Esophagus squamous epithelium (tissue), 5 donors: ENCODE measurements at places on chromosomes 13 and 19.

GRCh38 chr13:77833331-77833863 lies 85.2 kb downstream of the EDNRB start:
- no peak for DNase-seq

- DNase-seq = peak; percentile 33
Observed at GRCh38 chr19:20237773-20238623, 71.0 kb downstream of the ZNF486 start.

- no peak for DNase-seq
Observed at GRCh38 chr13:98972627-98973026, 5.2 kb downstream of the DOCK9 start.

GRCh38 chr19:53982611-53983010 lies 8.8 kb upstream of the CACNG6 start:
- no peak for DNase-seq

GRCh38 chr19:9009935-9010651 lies at the start of gene MUC16:
Gene MUC16, minus strand, starts transcription at chr19:9010409.
- DNase-seq = no peak

DNA sequence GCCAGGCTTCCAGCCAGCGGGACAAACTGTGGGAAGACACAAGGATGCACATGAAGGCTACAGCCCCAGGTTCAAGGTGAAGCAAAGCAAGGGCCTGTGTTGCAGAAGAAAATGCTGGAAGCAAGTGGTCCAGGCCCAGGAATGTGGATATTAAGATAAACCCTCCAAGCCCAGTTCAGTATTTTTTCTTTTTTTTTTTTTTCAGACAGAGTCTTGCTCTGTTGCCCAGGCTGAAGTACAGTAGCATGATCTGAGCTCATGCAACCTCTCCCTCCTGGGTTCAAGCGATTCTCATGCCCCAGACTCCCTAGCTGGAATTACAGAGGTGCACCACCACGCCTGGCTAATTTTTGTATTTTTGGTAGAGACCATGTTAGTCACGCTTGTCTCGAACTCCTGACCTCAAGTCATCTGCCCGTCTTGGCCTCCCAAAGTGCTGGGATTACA lies 4.4 kb downstream of the PRDX2 start:
- no peak for DNase-seq

- DNase-seq = no peak
Observed at GRCh38 chr13:23552661-23553060, 17.6 kb upstream of the TNFRSF19 start.

- no peak for DNase-seq
Observed at GRCh38 chr19:34237283-34237682, 17.1 kb upstream of the GARRE1 start.

DNA sequence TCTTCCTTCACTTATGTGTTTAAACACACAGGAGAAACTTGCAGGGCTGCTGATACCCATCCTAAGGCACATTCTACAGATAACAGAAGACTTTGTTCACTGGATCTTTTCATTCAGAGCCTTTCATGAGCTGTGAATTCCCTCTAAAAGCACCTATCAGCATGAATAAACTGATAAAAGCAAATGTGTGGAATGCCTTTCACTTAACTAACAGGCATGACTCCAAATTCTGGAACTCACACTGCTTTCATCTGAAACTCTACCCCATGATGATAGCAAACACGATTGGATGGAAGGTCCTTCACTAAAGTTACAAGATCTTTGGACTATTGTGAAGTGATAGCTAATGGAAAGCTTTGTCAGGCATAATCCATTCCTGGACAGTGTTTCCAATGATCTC lies 457.3 kb downstream of the EFNB2 start:
- no peak for DNase-seq

DNA sequence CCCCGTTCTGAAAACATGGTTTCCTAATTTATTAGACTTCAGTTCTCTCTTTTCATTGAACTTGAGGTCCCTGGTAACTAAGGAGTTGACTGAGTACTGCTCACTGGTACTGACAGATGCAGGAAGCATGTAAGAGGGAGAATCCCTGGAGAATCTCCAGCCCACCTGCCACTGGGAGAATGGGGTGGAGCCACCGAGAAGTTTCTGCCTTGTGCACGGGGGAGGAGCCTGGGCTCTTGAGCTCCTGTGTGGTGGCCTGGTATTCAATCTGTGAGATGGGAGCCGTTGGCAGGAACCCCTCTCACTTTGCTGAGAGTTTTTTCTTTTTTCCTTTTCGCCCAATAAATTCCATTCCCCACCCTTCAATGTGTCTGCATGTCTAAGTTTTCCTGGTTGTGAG lies 13.2 kb upstream of the AKAP11 start:
- no peak for DNase-seq

DNA sequence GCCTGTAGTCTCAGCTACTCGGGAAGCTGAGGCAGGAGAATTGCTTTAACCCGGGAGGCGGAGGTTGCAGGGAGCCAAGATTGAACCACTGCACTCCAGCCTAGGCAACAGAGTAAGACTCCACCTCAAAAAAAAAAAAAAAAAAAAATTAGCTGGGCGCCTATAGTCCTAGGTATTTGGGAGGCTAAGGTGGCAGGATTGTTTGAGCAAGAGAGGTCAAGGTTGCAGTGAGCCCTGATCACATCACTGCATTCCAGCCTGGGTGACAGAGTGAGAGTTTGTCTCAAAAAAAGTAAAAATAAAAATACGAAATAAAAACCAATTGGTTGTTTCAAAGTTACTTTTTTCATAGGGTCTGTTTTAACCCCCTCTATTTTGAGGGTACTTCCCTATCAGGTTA lies 1.3 kb upstream of the LMNB2 start:
- no peak for DNase-seq

GRCh38 chr13:51475727-51476501 lies 23.1 kb upstream of the INTS6 start:
- DNase-seq = no peak

DNA sequence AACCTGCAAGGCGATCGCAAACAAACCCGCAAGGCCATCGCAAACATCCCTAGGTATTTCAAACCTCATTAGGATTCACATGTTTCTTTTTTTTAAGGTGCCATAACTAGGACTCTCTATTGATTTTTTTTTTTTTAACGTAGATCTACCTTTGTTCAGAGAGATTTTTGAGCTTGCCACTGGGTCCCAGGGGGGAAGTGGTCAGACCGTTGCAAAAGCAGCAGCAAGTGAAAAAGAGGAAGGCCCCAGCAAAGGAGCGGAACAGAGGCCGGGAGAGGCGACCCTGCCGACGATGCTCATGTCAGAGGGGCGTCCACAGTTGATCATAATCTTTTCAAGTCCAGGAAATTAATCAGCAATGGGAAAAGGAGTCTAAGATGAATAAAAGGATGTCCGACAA lies 32.7 kb upstream of the FLT1 start:
- no peak for DNase-seq

- no peak for DNase-seq
Observed at GRCh38 chr19:52034051-52034728, 6.0 kb upstream of the ZNF614 start.

- no peak for DNase-seq
Observed at GRCh38 chr19:14516048-14516534, 2.1 kb downstream of the DNAJB1 start.

GRCh38 chr19:49887037-49887664 lies 9.5 kb downstream of the IL4I1 start:
- DNase-seq = no peak

DNA sequence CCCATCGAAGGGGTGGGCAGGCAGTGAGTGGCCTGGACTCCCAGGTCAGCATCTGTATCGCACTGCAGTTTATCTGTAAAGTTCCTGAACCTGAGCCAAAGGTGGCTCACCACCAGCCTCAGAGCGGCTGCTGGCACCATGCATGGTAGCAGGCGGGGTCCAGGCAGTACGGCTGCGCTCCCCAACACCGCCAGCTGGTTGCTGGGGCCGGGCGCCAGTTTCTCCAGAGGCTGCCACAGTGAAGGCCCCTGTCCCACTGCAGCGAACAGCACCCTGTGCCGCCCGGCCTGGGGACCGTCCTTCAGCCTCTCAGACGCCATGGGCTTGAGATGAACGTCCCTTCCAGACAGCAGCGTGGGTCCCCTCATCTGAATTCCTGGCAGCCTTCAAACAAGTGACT lies 109.8 kb downstream of the KDM4B start:
- no peak for DNase-seq

DNA sequence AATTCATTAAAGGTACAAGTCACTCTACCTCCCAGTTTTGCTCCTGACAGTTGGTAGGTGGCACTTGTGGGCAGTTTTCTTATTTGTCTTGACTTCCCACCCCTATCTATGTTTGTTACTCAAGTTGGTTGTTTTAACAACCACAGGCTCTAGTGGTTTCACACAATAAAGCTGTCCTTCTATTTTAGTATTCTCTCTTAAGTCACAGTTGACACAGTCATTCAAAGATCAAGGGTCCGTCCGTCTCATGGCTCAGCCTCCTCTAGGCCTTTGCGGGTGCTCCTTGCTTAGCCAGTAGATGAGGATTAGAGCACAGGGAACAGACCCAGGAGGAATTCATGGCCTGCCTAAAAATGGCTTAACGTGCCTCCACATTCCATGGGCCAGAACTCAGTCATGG lies 573.7 kb downstream of the IRS2 start:
- no peak for DNase-seq

DNA sequence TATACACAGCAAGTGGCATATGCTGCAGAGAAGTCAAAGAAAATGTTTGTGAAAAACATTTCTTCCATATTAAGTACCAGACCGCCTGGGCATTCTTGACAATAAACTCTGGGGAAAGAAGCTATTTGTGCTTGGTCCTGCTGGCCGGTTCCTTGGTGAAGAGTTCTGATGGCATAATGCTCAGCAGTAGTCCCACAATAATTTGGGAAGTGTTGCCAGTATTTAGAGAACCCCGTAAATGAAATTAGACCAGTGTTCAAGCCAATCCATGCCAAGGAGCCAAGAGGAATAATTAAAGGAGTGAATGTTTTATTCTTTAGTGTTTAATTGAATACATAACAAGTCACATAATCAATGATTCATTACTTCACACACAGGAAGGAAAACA lies 6.3 kb downstream of the KCTD12 start:
- no peak for DNase-seq

DNA sequence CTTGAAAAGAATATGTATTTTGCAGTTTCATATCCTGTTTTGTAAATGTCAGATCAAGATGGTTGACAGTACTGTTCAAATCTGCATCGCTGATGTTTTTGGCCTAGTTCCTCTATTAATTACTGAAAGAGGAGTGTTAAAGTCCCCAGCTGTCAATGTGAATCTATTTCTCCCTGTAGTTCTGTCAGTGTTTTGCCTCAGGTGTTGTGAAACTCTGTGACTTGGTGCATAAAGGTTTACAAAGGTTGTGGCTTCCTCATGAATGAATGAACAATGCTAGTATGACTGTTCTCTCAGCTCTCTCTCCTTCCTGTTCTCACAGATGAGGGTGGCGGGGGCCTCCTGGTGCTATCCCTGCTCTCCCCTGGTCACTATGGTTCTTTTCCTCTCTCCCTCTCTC lies 142.4 kb downstream of the MYCBP2 start:
- DNase-seq = no peak

DNA sequence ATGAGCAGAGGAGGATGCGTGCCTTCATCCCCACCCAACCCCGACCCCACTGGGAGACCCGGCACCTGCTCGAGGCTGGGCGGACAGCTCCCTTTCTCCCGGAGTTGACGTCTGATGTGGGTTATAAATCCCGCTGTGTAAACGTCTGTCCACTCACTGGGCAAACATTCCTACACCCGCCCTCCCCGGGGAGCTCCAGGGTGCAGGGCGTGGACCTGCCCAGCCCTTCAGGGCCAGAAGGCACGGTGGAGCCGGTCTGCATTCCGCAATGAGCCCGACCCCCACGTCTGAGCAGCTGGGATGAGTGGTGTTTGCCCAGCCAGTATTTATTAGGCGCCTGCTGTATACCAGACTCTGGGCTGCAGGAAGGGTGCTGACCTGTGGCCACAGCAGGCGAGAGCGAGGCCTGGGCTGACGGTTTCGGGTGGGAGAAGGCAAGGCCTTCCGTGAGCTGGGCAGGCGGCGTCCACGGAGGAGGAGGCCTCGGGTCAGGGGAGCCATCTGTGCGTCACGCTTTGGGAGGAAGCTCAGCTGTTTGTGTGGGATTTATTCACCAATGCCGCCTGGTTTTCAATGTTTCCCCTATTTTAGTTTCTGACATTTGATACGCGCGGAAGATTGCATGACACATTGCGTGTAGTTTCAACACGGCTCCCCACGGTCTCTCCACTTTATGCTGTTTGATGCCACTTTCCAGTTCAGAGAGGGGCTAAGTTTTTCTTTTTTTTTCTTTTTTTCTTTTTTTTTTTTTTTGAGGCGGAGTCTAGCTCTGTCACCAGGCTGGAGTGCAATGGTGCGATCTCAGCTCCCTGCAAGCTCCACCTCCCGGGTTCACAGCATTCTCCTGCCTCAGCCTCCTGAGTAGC lies 2.0 kb downstream of the MISP start:
- DNase-seq = no peak

GRCh38 chr19:1271528-1272422 lies 2.6 kb downstream of the CIRBP start:
- no peak for DNase-seq

GRCh38 chr19:1384478-1385110 lies 887 bp downstream of the NDUFS7 start:
- DNase-seq = no peak

DNA sequence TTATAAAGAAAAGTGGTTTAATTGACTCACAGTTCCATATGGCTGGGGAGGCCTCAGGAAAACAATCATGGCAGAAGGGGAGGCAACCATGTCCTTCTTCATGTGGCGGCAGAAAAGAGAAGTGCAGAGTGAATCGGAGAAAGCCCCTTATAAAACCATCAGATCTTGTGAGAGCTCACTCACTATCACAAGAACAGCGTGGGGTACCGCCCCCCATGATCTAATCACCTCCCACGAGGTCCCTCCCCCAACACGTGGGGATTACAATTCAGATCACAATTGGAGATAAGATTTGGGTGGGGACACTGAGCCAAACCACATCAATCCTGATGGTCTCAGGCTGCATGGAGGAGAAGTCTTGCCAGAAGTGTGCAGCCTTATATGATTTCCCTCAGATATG lies 26.0 kb downstream of the TM9SF2 start:
- DNase-seq = no peak

DNA sequence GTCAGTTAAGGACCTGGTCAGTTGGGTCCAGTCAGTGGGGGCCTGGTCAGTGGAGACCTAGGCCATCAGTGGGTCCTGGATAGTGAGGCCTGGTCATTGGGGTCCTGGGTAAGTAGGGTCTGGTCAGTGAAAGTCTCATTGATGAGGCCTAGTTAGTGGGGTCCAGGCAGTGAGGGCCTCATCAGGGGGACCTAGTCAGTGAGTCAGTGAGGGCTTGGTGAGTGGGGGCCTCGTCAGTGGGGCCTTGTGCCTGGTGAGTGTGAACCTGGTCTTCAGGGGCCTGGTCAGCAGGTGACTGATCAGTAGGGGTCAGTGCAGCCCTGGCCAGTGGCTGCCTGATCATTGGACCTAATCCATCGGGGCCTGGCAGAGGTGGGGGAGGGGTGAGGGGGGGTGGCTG lies 42.6 kb upstream of the TPM4 start:
- no peak for DNase-seq

GRCh38 chr13:37484056-37484455 lies 114.5 kb downstream of the POSTN start:
- DNase-seq = no peak

DNA sequence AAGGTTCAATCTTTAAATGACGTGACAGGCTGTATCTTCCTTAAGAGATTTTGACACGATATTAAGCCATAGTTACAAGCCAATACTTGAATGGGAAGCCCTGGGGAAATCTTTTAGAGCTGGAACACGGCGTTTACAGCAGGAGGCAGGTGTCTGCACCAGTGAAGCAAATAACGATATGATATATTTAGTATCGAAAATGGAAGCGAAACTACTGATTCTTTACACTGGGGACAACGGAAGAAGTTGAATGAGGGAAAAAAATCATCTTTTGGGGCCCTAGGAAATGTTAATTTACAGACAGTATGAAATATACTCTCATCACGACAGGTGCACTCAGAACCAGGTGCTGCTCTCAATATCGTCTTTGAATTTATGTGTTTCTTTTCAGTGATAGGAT lies 793.9 kb upstream of the PCDH20 start:
- no peak for DNase-seq
